ENCODE measurements at places on chromosomes 13 and 19.
A peak's percentile ranks its signal among the peaks of the same experiment; 100 is the strongest.

DNA sequence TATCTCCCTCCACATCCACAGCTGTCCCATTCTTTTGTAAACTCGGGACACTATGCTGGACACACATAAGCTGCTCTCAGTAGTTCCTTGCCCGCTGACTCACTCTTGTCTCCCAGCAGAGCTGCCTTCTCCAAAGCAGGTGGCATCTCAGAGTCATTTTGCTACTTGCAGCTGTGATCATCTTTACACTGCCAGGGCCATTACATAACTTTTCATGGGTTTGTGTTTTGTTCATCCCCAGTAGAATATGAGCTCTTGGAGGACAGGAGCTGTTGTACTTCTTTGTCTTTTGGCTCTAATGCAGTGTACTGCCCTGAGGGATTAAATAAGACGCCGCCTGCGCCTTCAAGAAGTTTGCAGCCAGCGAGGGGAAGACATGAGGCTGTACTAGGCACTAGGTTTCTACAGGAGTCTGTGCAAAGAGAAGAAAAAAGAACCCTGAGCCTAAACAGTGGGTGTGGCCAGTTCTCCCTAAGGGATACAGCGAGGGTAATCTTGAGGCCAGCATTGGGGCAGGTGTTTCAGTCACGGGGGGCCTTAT, 40.8 kb upstream of the GPR183 start:
- DNase-seq = no peak

- DNase-seq = no peak
Observed at GRCh38 chr13:44354884-44355283, 18.7 kb upstream of the SERP2 start.

DNA sequence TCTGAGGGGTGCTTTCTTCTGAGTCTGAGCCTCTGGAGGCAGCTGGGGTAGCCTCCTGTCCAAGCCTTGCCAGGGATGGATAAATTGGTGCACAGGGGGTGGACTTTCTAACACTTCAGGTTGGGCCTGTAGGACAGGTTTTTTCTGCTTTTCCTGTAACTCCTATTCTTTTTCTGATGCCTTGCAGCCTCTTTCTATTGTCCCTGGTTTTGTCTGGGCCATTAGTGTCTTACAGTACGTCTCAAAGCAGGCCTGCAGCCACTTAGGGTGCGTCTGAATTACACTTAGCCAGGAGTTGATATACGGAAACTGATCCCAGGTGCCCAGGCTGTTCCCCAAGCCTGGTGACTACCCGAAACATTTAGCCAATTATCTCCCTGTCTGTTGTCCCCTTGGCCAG, 213.3 kb upstream of the HTR2A start:
- no peak for DNase-seq

DNA sequence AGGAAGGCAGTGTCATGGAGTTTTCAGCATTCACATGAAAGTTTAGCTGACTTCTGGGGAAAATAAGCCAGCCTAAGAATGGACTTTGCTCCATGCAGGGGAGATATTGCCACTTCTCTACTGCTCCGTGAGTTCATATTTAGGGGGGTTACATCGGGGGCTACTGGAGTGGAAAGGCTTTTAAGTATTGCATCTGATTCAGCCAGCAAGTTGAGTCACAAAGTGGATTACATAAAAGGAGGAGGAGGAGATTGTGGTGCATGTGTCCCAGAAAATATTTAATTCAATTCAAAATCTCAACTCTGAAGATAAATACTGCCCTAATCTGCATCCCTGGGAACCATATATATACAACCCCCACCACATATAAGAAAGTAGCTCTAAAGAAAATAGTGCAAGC, 617.2 kb downstream of the DCT start:
- no peak for DNase-seq

- DNase-seq = no peak
Observed at GRCh38 chr19:48283908-48284307, 14.0 kb downstream of the ZNF114 start.

DNA sequence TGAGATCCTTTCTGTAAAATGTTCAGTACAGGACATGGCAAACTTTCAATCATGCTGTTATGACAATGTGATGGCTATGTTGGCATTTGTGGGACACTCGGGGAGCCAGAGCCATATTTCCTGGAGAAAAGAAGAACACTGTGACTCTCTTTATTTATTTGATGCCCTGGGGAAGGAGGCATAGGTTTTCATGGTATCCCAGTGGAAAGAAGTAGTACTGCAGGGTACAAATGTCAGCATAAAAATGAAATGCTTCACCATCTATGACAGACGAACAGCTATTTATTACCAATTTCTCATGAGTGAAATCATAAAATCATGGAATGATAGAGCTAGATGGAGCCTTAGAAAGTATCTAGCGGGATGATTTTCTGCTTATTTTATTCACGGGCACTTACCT, 217.1 kb downstream of the COL4A1 start:
- DNase-seq = no peak

- no peak for DNase-seq
Observed at GRCh38 chr13:33490461-33491327, 205.1 kb upstream of the STARD13 start.

DNA sequence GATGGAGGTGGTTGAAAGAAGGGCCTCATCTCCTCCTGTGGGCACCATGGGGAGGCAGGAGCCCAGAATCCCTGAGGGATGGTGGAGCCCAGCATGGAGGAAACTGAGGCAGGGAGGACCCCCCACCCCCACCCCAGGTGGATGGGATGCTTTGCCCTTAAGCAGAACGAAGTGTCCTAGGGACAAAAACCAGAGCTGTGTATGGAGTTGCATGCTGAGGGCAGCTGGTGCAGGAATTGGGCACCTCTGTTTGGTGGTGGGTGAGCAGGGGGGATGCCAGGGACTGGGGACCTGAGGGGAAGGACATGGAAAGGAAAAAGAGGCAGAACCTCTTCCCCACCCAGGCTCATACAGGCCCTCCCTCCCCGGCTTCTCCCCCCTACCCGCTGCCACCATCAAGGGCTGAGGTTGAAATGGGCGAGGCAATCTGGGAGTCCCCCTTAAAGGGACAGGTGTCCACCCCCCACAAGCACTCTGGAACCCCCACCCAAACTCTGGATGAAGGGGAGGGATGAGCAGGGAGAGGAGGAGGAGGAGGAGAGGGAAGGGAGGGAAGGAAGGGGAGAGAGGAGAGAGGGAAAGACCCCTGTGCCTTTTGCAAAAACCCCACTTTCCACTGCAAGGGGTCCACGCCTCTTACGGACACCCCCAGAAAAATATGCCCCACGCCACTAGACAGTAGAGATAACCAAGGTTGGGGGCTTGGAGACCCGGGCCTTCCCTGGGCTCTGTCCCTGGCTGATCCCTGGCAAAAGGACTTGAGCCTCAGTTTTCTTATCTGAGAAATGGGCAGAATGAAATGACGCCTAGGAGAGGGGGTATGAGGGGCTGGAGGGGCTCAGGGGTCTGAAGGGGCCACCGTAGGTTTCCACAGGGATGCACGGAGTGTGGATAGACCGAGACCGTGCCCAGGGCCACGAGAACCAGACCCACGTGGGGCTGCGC, 5.9 kb downstream of the ONECUT3 start:
- no peak for DNase-seq

- DNase-seq = no peak
Observed at GRCh38 chr13:97928301-97928700, 25.2 kb upstream of the IPO5 start.

DNA sequence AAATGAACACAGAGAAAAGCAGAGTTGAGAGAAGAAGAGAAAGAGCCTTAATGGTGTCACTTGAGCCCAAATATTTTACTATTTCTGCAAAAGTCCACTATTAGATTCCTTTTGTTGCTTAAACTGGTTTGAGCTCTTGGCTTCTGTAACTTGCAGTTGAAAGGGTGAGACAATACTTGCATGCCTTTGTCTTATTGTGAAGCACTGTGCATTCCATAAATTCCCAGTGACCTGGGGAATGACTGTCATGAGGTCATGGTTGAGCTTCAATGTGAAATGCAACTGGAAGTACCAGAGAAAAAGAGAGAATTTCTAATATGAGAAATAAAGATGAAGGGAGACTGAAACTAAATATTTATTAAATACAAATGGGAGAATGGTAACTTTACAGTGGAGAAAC, 310.9 kb downstream of the TDRD3 start:
- DNase-seq = no peak

GRCh38 chr13:110394371-110394841, 87.3 kb downstream of the COL4A2 start:
- DNase-seq = no peak

- DNase-seq = no peak
Observed at GRCh38 chr13:30727491-30728355, 7.6 kb upstream of the ALOX5AP start.

GRCh38 chr19:43551399-43552197, 18.6 kb downstream of the ZNF575 start:
- DNase-seq = no peak

DNA sequence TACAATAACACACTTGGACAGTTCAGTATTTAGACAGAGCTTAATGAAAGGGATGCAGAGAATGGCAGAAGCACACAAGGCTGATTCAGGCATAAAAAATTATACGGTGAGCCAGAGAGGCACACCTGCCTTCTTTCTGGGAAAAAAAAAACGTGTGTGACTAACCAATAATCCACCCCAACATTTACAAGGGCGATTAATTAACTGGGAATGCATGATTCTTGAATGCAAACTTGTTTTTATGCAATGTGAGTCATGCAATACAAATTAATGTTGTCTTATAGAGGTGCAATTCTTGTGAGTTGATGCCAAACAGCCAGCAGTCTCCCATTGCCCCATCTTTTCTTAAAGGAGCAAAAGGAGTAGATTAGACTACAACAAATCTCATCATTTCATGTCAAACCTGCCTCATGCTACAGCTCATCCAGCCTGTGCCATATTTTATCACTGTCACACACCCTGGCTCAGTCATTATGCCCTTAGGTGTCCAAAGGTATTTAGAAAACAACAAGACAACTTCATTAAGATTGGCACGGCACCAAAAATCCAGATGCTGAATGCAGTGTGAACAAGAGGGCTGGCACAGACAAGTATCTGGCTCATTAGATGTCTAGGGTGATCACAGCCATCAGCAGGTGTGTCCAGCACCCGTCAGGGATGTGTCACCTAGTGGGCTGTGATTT, 721.1 kb downstream of the EFNB2 start:
- DNase-seq = no peak

- peak; percentile 83 for DNase-seq
Observed at GRCh38 chr13:46295491-46296114, 83.9 kb downstream of the LRRC63 start.

DNA sequence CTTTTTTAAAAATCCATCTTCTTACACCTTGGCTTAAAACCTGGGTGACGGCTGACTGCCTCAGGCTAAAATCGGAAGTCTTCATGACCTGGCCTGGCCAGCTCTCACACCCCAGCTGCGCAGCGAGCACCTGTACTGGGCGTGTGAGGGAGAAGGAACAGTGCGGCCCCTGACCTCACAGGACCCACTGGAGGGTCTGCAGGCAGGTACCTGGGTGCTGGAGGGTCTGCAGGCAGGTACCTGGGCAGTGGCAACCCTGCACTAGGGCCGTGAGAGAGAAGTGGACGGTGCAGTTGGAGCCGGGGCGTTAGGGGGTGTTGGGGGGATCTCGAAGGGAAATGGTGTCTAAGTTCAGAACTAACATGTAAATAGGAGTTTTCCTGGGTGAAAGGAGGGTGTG, 144.3 kb downstream of the STK24 start:
- DNase-seq = no peak

- no peak for DNase-seq
Observed at GRCh38 chr13:100899720-100900316, 225.2 kb upstream of the TMTC4 start.

GRCh38 chr19:46378268-46378667, 31.4 kb downstream of the PPP5C start:
- no peak for DNase-seq

DNA sequence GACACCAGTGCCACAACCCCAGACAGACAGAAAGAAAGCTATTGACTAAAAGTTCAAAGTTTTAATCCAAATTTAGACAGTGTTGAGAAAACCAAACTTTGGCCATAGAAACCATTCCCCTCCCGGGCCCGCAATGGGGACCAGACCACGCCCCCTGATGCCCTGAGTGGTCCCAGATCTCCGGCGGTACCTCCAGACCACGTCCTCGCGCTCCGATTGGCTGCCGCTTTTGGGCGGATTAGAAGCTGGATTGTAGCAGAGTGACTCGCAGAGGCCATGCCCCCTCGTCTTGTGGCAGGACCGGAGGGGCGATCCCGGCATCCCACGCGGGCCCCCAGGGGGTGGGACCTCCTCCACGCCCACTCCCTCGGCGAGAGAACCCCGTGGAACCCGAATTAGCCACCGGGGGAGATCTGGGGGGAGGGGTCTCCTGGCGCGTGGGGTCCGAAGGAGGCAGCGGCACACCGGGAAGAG, 797 bp upstream of the HSD17B14 start:
- peak; percentile 65 for DNase-seq

DNA sequence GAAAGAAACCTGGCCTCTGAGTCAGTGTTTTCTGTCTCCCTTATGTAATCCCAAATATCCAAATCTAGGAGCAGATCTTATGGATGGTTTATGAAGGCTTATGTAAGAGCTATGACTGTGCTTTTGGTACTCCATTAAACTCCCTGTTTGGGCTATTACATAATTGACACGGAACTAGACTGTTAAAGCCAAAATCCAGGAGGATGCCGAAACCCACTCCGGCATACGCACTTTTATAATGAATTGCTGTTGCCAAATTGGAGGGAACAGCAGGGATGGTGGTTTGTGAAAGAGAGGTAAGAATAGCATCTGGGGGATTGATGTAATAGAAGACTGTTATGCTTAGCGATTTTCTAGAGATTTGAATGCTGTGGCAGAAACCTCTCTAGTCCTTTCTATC, 2.0 kb downstream of the MTUS2 start:
- DNase-seq = no peak

GRCh38 chr13:29473166-29473565, 122.3 kb downstream of the SLC7A1 start:
- no peak for DNase-seq

GRCh38 chr19:29389495-29389894, 136.3 kb upstream of the VSTM2B start:
- DNase-seq = no peak

GRCh38 chr13:113654175-113654560, 3.8 kb downstream of the ATP4B start:
- DNase-seq = no peak

DNA sequence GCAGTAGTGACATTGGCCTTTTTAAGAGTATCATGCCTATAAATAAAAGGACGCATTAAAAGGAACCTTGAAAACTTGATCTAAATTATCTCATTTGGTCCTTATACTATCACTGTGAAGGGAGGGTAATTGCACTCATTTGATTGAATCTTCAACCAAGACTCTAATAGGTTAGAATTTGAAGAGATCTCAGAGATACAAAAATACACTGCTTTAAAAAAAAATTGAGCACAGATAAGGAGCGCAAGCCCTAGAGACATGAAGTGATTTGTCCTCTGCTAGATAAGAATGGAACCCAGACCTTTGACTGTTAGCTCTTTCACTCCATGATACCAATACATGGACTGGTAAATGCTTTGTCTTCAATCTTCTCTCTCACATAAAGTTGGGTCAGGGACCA, 58.2 kb upstream of the RXFP2 start:
- no peak for DNase-seq

DNA sequence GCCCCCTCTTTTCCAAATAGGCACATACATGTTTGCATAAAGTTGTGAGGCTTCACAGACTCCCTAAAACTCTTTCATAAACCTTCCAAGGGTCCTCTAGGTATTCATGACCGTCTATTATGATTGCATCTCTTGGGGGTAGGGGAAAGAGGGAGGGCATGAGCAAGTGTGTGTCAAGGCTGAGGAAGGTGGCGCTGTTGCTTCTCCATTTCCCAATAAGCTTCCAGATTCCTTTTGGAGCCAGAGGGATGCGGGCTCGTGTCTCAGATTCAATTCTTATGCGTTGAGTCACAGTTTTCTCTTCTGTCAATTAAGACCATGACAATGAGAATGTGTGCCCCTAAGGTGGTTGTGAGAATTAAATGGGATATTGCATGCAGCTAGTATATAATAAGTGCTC, 51.0 kb upstream of the CYP2A7 start:
- no peak for DNase-seq

- no peak for DNase-seq
Observed at GRCh38 chr13:112740502-112741131, 50.8 kb downstream of the ATP11A start.
